ENCODE measurements at places on chromosomes 6 and 20.

DNA sequence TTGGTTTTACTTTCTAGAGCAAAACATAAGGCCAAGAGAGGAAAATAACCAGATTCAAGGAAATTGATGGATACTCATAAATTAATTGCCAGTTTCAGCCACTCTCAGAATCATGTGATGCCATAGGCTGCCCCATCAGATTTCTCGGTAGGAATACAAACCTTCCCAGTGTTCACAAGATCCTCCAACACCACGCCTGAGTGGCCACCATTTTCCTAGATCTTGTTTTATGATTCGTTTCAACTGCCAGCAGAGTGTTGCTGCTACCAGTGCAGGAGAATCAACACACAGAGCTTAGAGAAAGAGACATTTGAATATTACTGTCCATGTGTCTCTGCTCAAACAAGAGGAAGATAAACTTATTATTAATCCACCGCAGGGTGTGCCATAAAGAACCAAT lies 434.2 kb upstream of the CDH4 start:
- no peak for DNase-seq

GRCh38 chr6:154070041-154070440 lies 31.0 kb downstream of the OPRM1 start:
- no peak for DNase-seq

DNA sequence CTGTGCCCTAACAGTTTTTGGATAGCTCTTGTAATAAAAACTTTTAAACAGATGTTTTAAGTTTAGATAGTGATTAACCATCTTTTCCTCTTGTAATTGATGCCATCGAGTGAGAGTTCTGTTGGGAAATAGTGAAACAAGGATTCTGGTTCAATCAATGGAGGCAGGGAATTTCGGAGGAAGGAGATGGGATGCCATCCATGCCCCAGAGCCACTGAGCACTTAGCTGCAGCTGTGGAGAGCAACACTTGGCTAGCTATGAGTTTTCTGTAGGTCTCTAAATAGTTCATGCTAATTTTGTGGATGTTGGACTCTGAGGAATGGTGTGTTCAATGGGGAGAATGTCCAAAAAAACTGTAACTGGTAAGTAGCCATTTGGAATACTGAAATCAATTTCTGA lies 16.7 kb downstream of the CBFA2T2 start:
- no peak for DNase-seq

- no peak for DNase-seq
Observed at GRCh38 chr6:139641376-139641775, 266.9 kb upstream of the CITED2 start.

- no peak for DNase-seq
Observed at GRCh38 chr6:116412270-116412669, 41.5 kb downstream of the DSE start.

DNA sequence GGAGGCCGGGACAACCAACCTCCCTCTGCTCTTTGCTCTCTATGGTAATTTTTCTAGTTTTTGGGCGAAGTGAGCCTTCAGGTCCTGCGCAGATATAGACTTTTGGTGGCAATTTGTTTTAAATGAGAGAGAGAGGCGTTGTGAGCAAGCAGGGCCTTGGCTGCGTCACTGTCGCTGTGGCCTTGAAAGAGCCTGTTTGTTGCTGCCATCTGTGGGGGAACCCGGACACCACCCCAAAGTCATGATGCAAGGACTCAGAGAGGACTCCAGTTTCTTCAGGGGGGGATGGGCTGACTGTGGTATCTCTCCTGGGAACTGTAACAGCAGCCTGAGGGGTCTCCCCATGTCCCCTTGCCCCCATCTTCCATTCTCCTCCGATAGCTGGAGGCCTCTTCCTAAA lies 462.7 kb upstream of the SULF2 start:
- DNase-seq: no peak

DNA sequence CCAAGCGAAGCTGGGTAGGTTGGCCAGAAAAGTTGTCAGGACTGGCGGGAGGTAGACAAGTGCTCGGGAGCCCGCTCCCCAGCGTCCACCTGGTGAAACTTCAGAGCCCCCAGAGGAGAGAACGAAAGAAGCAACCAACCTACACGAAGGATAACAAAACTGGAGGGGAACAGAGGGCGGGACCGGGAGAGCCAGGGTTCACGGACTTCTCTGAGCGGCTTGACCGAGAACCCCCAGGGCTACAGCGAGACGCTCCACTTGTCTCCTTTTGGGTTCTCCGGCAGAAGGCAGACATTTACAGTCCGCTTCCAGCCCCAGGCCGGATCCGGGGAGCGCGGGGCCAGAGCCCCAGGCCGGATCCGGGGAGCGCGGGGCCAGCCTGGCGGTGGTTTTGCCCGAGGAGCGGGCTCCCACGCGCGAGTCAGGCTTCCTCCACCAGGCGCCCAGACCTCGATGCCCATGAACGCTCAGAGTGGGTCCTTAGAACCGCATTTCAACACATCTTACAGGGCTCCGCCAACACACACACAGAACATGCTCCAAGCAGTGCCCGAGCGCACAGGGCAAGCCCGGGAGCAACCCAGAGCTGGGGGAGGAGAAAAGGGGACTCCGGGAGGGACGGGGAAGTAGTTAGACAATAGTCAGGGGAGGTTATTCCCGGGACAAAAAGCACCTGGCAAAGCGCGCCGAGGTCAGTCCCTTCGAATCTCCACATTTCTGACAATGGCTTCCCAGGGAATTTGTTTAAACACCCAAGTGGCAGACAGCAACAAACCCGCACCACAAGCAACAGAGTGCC lies 1.1 kb downstream of the PTPRK start:
- DNase-seq: no peak

GRCh38 chr6:165820407-165820806 lies 157.4 kb upstream of the PDE10A start:
- DNase-seq: no peak

GRCh38 chr6:41457303-41457670 lies 88.9 kb upstream of the FOXP4 start:
- DNase-seq: no peak

DNA sequence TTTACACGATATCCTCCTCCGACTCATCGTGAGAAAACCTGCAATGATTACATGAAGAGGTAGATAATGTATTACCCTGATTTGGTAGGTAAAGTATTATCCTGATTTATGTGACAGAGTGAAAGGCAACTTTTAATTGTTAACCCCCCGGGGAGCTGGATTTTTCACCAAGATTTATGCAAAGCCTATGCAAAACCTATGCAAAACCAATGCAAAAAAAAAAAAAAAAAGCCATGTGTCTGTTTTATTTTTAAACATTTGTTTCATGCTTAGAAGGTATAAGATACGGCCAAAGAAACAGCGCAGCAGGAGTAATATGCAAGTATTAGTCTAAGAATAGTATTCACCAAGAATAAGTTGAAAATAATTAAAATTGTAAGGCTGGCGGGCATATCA lies 109.9 kb downstream of the IPCEF1 start:
- DNase-seq: no peak

DNA sequence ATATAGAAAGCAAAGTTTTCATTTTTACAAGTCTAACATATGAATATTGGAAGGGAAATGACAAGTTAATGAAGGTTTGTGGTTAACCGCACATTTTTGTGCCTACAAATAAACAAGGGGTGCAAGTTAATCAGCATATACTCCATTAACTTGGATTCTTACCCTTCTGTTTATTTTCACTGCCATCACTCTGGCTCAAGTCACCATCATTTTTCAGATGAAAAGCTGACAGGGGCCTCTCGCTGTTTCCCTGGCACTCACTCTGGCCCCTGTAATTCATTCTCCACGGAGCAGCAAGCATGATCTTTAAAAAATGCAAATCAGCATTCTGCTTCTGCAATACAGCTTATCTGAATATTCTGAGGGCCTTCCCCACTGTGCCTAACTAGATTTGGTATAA lies 29.8 kb downstream of the APCDD1L start:
- DNase-seq: no peak

GRCh38 chr20:31690124-31690666 lies 32.5 kb downstream of the BCL2L1 start:
- no peak for DNase-seq

DNA sequence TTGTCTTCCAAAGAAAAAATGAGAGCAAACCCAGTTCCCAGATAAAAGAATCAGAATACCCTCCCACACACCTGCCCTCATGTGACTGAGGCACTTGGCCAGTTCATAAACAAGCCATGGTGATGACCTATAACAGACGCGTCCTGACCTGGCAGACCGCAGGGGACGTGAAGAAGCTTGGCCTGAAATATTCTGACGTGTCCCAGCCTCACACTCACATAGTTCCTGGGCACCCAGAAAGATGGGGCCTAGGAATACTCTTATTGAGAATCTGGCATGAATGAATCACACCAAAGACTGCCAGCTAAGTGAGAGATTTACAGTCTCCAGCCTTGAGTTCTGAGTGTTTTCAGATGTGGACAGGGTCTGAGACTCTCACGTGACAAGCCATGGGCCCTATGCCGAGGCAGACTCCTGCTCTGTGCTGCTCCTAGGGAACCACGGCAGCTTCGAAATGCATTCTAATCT lies 17.2 kb upstream of the MAP3K4 start:
- DNase-seq: peak; percentile 99

DNA sequence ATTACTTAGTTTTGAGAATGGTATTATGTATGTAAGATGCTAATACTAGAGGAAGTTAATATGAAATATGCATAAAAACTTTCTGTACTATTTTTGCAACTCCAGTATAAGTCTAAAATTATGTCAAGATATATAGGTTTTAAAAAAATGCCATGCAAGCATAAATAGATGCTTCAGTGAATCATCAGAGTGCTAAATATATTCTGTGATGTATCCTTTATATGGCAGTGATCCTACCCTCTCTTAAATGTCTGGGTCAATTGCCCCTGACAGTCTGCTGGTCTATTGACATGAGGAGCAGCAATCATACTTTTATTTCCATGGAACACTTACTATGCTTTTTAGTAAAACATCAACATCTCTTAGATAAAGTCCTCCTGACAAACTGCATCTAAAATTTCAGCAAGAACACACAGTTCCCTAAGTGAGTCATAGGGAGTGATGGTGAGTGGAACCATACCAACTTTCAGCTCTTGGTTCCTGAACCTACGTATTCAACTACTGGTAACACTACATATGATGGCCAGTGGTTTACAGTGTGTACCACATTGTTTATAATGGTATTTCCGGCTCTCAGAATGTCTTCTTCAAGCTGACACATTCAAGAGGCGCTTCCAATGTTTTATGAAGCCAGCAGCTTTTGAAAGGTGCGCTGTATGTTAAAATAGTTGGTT lies 928.7 kb upstream of the GJE1 start:
- peak; percentile 18 for DNase-seq

- DNase-seq: no peak
Observed at GRCh38 chr6:140636908-140637402, 1262.5 kb upstream of the CITED2 start.

DNA sequence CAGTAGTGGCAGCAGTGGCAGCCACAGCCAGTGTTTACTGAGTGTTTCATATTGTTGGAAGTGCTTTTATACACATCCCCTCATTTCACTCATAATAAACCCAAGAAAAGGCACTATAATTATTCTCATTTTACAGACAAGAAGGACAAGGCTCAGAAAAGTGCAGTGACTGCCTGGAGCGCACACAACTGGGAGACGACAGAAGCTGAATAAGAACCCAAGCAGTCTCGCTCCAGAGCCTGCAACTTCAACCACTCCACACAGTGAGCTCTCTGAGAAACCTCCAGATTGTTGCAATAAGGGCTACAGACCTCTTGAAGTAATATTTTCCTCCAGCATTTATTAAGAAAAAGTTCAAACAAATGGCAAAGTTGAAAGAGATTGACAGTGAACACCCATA lies 76.9 kb downstream of the PLCG1 start:
- DNase-seq: no peak

GRCh38 chr6:44525761-44526351 lies 138.3 kb downstream of the CDC5L start:
- no peak for DNase-seq

GRCh38 chr6:57435475-57436160 lies 118.2 kb downstream of the PRIM2 start:
- DNase-seq: no peak

DNA sequence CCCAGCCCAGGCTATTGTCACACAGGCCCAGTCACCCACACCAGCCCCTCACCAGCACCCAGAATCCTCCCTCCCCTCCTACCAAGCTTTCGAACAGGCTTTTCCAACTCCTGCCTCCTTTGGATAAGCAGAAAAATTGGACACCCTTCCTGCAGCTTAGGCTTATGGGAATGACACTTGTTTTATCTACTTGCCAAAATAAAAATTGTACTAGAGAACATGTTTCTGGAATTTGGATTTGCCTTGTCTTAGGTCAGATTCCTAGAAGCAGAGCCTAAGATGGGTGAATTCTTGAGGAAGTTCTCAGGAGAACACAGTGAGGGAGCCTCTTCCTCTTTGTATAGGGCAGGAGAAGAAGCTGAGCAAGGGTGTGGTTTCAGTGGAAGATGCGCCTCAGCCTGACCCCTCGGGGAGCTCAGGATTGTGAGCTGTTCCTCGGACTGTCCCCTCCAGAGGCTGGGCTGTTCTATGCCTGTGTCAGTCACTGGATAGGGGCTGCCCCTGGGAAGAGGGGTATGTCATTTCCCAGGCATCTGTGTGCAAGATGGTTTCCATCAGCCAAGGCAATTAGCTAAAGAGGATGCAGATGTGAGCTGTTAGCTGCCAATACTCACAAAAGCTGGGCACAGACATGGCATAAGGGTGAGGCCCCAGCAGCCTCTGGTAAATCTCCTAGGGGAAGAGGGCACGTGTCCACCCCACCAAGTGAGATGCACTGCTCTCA lies 33.9 kb downstream of the ITPR3 start:
- DNase-seq: peak; percentile 20

DNA sequence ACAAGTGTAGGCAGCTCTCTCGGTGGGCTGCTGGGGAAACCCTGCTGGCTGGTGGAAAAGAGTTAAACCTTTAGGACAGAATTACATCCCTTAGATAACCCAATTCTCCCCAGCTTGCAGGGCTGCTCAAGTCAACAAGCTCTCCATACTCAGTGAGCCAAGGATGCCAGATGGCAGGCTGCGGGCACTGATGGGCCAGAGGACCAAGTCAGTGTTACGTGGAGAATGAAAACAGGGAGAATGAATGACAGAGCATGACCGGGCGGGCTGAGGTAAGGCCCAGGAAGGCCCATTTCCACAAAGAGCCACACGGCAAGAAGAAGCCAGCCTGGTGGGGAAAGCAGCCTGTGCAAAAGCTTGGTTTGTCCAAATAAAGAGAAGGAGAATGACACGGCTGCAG lies 58.7 kb upstream of the CD93 start:
- no peak for DNase-seq

- no peak for DNase-seq
Observed at GRCh38 chr20:38184101-38184500, 19.0 kb upstream of the TGM2 start.

- DNase-seq: no peak
Observed at GRCh38 chr6:79070206-79070825, 7.7 kb downstream of the PHIP start.

Measured in fibroblast of skin of left quadriceps (primary cell).